HAP-1 (cell line): ENCODE measurements at places on chromosomes 13 and 19.

- no peak for DNase-seq
Measured at GRCh38 chr13:32040689-32041088, 9.1 kb downstream of the FRY start.

GRCh38 chr13:64438084-64438483 is 2792.1 kb downstream of the PCDH9 start:
- DNase-seq, result no peak

DNA sequence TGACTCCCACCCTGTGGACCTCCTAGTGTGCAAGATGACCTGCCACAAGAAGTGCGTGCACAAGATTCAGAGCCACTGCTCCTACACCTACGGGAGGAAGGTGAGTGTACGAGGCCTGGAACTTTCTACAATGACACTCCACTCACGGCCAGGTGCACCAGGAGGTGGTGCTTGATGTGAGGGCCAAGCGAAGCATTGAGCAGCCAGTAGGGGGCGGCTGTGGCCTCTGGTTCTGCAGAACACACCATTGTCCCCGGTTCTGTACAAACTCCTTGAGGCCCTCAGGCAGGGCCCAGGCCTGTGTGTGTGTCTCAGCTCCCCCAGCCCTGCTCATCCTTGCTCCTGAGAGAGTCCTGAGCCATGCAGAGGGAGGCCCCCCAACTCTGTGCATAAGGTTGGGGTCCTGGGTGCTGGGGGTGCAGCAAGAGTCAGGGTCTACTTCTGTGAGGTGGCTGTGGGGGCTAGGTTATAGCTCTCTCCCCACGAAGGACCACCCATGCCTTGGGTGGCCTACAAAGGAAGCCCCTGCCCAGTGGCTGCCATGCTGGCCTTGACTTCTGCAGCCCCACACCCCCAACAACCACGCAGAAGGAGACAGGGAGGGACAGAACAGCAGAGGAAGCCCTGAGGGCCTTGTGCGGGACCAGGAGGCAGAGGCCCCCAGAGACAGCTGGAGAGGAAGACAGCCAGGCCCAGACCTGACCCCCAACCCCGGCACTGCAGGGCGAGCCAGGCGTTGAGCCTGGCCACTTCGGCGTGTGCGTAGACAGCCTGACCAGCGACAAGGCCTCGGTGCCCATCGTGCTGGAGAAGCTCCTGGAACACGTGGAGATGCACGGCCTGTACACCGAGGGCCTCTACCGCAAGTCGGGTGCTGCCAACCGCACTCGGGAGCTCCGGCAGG is 9.7 kb upstream of the USE1 start:
- peak; percentile 28 for DNase-seq

GRCh38 chr19:10245189-10245939 is 6.7 kb upstream of the MRPL4 start:
- DNase-seq, result no peak

GRCh38 chr13:37632294-37632693 is 33.7 kb upstream of the POSTN start:
- DNase-seq, result no peak

DNA sequence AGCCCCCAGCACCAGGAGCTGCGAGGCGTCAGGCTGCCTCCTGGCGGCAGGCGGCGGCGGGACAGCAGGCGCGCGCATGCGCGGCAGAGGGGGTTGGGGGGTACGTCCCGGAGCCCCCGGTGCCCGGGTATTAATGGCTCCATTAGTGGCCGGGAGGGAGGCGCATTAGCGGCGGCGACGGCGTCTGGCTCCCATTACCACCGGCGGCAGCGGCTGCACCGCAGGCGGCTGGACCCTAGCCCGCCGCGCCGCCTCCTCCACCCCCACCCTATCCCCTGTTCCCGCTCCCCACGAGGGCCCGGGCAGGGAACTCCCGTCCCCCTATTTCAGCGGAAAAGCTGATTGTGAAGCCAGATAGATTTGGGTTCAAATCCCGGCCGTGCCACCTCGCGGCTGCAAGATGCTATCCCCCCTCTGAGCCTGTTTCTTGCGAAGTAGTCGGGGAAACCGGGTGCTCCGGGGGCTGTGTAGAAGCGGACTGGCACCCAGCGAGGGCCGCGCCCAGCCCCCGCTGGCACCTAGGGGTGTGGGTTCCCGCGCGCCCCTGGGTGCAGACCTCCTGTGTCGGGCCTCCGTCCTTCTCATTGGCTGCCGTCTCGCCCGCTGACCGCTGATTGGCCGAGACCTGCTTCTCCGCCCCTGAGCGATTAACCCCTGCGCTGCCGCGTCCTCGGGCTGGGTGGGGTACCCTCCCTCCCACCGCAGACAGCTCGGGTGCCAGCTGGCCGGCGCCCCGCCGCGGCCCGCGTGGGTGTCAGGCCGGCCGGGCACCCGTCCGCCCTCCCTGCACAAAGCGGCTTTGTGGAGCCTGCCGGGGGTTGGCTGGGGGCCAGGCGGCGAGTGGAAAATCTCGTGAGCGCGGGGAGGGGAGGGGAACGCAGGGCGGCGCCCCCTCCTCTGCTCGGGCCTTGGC is 11.1 kb downstream of the CIC start:
- DNase-seq, result peak; percentile 96
